ENCODE measurements at places on chromosomes 4 and X.

DNA sequence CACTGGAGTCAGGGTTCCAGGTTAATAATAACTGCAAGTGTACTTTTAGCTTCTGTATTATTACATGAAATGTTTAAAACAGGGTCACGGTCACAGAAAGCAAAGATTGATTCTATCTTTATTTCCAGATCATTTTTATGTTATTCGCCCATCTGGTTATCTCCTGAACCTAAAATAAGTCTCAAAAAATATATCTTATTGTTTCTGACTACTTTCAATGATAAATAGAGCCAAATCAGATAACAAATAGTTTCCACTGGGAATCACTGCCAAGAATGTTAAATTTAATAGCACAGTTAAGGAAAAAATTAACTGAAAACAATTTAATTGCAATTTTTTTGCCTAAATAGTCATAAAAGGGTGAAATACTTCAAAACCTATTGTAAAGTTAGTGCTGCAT, 17.2 kb upstream of the VEGFD start:
- DNase-seq = no peak

GRCh38 chrX:7586126-7586525, 256.8 kb upstream of the VCX start:
- DNase-seq = no peak

DNA sequence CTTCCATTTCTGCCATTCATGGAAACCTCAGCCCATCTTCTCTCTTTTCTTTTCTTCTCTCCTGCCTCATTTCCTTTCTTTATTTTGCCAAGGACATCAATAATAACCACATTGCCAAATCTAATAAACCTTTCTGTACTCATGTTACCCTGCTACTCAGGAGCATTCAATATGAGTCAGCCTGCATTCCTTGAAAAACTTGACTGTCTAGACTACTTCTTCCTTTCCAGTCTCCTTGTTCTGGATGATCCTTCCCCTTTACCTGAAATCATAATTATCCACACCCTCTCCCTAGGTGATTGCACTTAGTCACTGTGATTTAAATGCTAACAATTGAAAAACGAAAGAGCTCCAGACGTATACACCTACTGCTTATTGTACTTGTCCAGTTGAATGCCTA, 253.2 kb upstream of the CENPE start:
- DNase-seq = no peak

- peak; percentile 69 for DNase-seq
Observed at GRCh38 chr4:5365071-5366008, 314.1 kb downstream of the STK32B start.

- no peak for DNase-seq
Observed at GRCh38 chr4:110633358-110634341, 10.8 kb upstream of the PITX2 start.

DNA sequence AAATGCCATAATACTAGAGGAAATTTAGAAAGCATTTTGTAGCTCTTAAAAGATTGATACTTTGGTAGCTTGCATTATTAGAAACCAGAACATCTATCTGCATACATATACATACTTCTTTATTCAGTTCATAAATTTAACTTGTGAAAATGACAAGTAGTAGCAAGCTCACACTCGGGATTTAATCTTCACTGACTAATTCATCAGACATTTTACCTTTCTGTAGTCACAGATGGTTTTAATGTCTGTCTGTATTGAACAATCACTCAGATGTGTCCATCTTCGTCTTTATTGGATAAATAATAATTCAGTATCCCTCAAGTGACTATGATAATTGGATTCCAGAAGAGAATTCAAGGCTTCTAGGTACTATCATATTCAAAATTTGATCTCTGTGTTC, 232.3 kb downstream of the TENM3 start:
- no peak for DNase-seq

GRCh38 chr4:94525993-94526728, 74.4 kb downstream of the PDLIM5 start:
- no peak for DNase-seq

- no peak for DNase-seq
Observed at GRCh38 chr4:75727073-75727472, 2.7 kb downstream of the USO1 start.

- DNase-seq = no peak
Observed at GRCh38 chrX:130716346-130716745, 186.7 kb downstream of the ENOX2 start.

- no peak for DNase-seq
Observed at GRCh38 chr4:184807797-184808712, 17.7 kb downstream of the ACSL1 start.

GRCh38 chr4:92646826-92647225, 343.1 kb downstream of the GRID2 start:
- no peak for DNase-seq

DNA sequence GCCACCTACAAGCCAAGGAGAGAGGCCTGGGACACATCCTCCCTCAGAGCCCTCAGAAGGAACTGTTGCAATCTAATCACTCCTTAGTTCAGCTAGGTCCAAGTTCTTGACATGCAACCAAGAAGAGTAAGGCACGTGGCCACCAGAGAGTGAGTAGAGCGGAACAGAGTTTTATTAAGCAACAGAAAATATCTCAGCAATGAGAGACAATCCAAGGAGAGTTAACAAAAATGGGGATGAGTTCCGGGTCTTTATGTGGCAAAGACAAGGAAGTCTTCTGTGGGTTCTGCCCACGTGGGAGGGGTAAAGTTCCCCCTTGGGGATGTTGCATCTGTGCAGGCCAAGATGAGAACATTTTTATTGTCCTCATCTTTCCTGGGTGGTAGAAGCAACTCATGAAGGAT, 38.5 kb upstream of the PROM1 start:
- no peak for DNase-seq

DNA sequence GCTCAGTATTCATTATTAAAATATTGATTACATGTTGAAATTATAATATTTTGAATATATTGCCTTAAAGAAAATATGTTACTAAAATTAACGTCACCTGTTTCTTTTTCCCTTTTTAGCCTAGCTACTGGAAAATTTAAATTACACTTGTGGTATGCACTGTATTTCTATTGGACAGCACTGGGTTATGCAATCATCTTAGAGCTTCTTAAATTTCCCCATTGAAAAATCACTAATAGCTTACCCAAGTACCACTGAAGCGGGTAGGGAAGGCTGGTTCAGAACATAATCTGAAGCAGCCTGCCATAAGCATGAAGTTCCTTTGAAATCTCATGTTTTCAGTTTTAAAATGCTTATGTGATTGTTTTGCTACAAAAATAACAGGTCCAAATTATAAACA, 49.5 kb upstream of the TFDP3 start:
- DNase-seq = no peak

DNA sequence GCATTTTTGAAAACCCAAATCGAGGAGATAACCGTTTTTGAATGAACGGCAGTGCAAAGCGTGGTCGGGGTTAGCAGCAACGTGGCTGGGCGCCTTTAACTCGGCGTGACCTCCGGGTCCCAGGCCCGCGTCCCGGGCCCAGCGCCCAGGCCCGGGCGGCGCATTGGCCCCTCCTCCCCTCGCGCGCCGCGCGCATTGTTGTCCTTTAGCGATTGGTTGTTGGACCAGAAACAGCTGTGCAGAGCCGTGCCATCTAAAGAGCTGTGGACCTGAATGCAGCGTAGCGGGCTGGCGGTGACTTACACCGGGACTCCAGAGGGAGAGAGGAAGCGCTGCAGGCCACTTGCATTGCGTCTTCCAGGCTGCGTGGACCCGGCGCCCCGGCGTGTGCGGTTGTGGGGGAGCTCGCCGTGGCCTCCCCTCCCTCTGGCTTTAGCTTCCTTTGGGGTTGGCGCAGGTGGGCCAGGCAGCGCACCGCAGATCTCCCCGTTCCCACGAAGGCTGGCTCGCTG, at the start of gene STOX2:
TSS of gene STOX2 (plus strand) at position 227 of the 512 bp plus-strand sequence. CDS start 1,484 bp downstream, outside the sequence.
- peak; percentile 12 for DNase-seq

- no peak for DNase-seq
Observed at GRCh38 chr4:16967722-16968121, 69.3 kb upstream of the LDB2 start.

DNA sequence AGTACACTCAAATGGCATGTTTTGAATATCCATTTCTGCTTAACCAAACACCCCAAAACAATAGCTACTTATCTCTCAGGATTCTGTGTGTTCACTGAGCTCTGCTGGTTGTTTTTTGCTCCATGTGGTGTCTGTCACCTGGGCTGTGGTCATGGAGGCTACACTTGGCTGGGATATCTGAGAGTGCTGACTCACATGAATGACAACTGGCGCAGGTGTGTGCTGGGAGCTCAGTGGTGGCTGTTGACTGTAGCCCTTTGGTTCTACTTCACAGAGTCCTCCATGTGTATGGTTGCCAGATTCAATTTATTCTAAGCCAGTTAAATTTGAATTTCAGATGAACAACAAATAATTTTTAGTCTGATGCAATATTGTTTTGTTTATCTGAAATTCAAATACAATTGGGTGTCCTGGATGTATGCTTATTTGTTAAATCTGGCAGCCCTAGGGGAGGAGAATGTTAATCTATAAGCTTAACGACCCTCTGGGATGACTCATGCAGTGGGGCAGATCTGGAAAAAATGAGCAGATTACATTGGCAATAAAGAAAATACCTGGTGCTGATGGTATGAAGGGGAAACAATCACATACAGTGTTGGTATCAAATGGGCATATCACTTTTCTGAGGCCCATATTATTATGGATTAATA, 28.2 kb upstream of the TCEAL4 start:
- no peak for DNase-seq

GRCh38 chrX:130174045-130174704, 2.4 kb downstream of the RAB33A start:
- DNase-seq = no peak

GRCh38 chrX:70508296-70508911, 63.8 kb downstream of the DLG3 start:
- peak; percentile 31 for DNase-seq

DNA sequence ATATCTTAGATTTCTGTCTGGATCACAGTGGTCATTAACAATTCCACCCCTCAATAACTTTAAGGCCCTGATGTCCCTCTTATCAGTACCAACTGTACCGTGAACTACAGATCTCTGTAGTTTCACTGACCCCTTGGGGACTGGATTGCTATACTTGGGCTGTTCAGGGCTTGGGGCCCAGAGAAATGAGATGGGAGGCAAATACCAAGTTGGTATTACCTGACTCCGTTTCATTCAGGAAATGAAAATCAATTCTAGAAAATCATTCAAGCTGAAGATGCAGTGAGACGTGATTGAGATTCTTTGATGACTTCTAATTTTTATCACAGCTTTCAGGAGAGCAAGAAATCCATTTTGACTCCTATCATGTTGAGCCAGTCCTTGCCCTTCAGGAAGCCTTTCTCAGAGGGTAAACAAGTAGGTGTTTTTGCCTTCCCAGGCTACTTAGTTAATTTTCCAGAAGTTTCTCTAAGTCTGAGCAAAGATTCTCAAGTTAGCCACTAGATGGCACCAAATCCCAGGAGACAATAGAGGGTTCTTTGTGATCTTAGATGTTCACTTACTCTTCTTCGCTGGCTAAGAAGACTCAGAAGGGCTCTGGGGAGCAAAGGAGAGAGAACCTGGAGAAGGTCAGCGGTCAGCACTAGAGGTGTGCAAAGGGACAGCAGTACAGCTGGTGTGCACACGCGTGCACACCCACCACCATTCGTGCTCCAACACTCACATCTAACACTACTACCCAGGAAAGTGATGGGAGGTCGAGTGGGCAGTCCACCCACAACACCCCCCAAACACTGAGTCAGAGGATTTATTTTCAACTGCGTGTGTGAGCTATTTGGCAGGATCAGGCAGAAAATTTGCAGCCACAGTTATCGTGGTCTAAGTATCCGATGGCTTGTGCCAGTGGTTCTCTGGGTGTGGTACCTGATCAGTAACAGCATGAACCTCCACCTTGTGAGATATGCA, 7.4 kb downstream of the HNRNPH2 start:
- DNase-seq = no peak

- no peak for DNase-seq
Observed at GRCh38 chr4:169849456-169849855, 91.7 kb upstream of the HPF1 start.

DNA sequence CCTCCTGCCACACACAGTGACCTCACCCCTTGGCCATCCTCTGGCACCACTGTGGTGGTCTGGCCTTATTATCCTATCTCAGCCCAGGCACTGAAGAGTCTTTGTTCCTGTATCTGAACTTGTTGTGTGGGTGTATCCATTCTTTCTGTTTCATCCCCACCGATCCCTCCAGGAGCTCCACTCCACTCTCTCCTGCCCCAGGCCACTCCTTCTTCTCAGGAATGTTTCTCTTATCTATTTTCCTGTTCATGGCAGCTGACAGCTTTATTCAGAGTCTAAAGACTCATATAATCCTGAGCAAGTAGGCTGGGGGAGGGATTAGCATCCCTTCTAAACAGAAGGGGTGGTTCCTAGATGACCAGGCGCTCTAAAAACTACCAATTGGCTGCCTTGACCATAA, 150.0 kb downstream of the ANAPC10 start:
- DNase-seq = no peak

GRCh38 chr4:183858011-183858615, 47.0 kb upstream of the STOX2 start:
- no peak for DNase-seq

- DNase-seq = no peak
Observed at GRCh38 chr4:175823015-175823742, 11.1 kb upstream of the GPM6A start.

GRCh38 chr4:4413373-4413725, 26.4 kb downstream of the NSG1 start:
- DNase-seq = no peak

GRCh38 chr4:137510557-137511265, 21.6 kb downstream of the PCDH18 start:
- DNase-seq = no peak

GRCh38 chrX:134948333-134949241, 42.2 kb upstream of the SMIM10 start:
- no peak for DNase-seq

DNA sequence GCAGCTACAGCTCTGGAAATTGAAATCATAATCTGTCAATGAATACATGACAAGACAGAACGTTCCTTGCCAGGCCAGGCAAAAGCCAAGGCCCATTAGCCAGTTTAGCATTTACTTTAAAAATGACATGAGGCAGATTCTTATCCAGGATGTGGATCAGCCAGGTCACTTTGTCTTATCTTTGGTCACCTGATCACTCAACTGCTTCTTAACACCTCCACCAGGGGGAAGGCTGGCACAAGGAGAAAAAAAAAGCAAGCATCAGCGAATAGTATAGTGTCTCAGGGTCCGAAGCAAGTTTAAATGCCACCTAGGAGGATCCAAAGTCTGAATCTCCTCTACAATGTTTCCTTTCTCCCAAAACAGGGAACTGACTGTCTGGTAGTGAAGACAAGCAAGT, 18.8 kb downstream of the ATP1B4 start:
- DNase-seq = no peak

GRCh38 chrX:133527415-133527814, 112.1 kb upstream of the GPC4 start:
- no peak for DNase-seq

DNA sequence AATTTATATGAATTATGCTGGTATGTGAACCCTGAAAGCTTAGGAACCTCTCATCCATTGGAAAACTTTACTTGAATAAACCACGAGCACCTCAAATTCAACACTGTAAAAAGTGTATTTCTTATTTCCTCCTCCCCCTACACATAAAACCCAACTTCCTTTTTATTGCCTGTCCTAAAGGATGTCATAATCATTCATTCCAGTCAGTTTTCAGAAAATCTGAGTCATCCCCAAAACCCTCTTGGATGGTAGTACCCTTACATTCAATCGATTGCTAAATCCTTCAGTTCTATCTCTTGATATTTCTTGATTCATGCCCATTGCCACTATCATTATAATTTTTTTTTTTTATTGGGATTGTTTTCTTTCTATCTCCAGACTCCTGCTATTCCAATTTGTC, 91.1 kb upstream of the ATP8A1 start:
- no peak for DNase-seq

GRCh38 chr4:113673450-113673849, 88.1 kb downstream of the CAMK2D start:
- no peak for DNase-seq

- DNase-seq = no peak
Observed at GRCh38 chr4:101977076-101977475, 186.5 kb downstream of the BANK1 start.

Data from NCI-H774 (cell line).